Left colon (tissue), 2 donors: ENCODE measurements at places on chromosomes 6 and 20.

- no peak for DNase-seq
Measured at GRCh38 chr6:90135667-90136066, 161.0 kb downstream of the BACH2 start.

GRCh38 chr20:1322511-1323245, 6.3 kb downstream of the SDCBP2 start:
- no peak for DNase-seq

DNA sequence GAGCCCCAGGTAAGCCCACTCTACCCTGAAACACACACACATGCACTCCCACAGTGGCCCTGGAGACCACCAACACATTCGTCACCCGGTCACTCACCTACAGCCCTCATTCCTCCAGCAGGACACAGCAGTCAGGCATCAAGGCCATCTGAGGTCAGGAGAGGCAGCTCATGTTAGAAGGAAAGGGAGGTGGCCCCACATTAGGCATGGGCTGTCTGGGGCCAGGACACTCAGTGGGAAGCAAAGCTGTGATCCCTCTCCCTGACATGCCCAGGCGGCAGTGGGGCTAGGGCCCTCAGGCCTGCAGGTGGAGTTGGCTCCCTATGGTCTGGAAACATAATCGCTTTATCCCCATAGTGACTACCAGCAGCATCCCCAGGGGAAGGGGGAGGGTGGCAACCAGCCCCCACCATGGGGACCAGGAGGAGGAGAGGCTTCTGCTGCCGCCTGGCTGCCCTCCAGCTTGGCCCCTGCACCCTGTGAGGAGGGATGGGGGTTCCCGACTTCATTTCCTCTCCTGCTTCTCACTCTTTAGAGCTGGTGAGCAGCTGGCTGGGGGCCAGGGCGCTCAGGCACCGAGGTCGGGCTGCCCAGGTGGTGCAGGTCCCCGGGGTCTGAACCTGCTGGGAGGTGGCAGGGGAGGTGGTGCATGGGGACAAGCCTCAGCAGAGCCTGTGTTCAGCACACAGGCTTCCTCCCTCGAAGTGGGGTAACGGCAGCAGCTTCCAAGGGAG, 76.6 kb upstream of the CST7 start:
- no peak for DNase-seq

GRCh38 chr6:157821342-157822033, 1.6 kb upstream of the SNX9 start:
- DNase-seq, result no peak

- DNase-seq, result no peak
Measured at GRCh38 chr20:5881703-5882102, 68.6 kb downstream of the TRMT6 start.

- peak; percentile 68 for DNase-seq
Measured at GRCh38 chr20:10856237-10857015, 182.6 kb upstream of the JAG1 start.

GRCh38 chr20:31849306-31849930, 4.0 kb upstream of the FOXS1 start:
- DNase-seq, result peak; percentile 70

DNA sequence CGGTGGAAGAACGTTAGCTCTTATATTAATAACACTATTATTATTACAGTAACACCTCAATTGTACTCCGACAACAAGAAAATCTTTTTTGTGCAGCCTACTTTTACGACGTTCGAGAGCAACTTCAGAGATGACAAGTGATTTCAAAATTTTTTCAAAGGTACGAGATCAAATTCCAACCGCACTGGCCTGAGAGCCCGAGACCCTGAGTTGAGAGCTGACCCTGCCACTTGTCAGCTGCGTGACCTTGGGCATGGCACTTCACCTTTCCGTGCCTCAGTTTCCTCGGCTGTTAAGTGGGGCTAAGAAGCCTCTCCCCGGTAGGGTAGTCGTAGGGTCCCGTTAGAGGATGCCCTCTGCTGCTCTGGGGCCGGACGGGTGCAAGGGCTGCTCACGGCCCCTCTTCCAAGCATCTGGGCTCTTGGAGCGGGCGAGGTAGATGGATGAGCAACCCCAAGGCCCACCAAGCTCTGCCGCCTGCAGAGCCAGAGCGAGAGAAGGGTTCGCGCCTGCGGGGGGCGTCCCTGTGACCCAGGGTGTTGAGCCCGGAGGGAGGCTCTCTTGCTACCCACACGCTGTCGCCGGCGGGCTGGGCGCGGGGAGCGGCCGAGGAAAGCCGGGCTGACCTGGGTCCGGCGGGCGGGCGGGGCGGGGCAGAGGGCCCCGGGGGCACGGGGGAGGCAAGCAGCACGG, 510 bp downstream of the NDRG3 start:
- peak; percentile 61 for DNase-seq

GRCh38 chr6:166567813-166568212, 18.7 kb downstream of the RAMACL start:
- DNase-seq, result no peak

DNA sequence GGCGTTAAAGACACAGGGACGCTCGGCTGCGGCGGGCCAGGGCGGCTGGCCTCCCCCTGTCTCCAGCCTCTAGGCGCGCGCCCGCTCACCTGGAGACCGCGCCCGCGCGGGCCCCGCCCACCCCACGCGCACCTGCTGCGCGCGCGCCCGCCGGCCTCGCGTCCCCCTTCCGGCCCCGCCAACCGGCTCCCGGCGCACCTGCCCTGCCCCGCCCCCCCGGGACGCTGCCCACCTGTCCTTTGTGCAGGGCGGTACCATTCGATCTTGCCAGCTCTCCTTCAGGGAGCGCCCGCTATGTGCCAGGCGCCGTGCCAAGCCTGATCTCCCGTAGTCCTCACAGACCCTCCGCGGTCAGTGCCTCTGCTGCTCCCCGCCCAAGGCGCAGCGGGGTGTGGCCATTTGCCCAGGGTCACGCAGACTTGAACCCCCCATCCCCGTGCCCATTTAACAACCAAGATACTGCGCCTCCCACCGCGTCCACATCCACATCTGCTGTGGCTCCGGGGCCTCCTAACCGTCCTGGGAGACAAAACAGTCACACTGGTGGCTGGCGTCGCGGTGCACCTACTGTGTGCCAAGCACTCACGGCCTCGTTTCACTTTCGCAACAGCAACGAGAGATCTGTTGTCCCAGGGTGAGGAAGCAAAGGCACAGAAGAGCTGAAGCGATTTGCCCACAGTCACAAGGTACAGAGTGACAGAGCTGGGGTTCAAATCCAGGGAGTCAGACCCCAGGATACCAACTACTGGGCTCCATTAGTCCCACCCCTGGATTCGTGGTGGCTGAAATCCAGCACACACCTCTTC, 48.1 kb downstream of the NOL4L start:
- DNase-seq, result peak; percentile 91

DNA sequence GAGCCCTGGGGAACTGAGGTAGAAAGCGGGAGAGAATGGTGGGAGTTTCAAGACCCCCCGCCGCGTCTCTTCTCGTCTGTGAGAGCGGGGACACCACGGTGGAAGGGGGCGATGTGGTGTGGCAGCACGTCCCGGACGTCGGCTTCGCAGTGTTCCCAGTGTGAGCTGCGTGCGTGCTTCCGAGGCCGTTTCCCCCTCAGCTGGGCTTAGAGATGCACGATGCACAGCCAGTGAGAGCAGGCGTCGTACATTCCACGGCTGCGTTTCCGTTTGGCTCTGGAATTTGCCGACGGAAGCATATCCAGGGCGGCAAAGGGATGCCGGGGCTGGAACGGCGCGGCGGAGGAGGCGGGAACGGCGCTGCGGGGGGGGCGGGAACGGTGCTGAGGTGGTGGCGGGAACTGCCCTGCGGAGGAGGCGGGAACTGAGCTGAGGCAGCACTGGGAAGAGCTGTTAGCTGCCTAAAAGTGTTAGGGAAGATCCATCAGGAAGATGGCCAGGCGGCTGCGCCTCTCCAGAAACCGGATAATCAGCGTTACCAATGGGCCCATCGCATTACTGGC, 37.7 kb downstream of the KIF25 start:
- peak; percentile 66 for DNase-seq

DNA sequence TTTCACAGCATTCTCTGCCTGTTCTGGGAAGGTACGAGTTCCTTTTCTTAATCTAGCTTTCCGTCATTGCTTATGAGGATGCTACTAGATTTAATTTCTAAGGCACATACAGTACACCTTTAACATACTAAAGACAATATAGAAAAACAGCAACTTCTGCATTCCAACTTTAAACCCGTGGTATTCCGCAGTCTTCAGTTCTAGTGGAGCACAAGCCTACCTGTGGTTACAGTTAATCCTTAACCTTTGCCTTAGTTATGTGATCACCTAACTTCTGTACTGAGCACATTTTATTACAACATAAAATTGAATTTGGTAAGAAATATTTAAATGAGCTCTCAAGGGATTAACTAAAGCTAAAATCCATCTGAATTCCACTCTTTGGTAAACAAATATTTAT, 289.5 kb downstream of the BTBD9 start:
- DNase-seq, result no peak

GRCh38 chr6:3233904-3234303, 6.5 kb upstream of the TUBB2B start:
- no peak for DNase-seq

GRCh38 chr6:31216208-31216898, 45.9 kb upstream of the POU5F1 start:
- DNase-seq, result no peak

DNA sequence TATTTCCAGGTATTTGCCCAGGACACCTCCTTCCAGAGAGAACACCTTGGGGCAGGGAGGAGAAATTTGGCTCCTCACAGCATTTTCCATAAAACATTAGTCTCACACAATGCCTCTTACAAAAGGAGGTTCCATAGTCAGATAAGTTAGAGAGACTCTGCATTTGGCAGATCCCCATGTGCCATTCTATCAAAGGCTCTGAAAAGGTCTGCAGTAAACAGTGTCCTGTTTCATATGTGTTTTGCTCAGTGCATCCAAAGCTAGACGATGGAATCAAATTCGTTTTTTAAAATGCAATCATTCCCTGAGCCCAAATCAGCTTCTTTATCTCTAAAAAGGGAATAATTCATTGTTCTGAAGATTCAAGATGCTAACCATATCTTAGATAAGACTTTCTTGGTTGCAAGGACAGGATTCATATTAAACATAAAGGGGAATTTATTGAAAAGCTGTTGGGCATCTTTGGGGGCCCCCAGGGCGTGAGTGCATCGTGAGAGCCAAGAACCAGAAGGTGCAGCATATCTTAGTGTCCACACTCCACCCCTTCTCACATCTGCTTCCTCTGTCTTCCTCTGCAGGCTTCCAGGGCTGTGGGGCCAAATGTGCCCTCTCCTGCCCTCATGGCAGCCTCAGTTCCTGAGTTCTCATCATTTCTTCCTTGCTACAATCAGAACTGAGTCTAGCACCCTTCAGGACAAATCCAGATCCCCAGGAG, 41.4 kb upstream of the MLN start:
- no peak for DNase-seq

GRCh38 chr6:115137910-115138309, 795.1 kb upstream of the HS3ST5 start:
- no peak for DNase-seq

DNA sequence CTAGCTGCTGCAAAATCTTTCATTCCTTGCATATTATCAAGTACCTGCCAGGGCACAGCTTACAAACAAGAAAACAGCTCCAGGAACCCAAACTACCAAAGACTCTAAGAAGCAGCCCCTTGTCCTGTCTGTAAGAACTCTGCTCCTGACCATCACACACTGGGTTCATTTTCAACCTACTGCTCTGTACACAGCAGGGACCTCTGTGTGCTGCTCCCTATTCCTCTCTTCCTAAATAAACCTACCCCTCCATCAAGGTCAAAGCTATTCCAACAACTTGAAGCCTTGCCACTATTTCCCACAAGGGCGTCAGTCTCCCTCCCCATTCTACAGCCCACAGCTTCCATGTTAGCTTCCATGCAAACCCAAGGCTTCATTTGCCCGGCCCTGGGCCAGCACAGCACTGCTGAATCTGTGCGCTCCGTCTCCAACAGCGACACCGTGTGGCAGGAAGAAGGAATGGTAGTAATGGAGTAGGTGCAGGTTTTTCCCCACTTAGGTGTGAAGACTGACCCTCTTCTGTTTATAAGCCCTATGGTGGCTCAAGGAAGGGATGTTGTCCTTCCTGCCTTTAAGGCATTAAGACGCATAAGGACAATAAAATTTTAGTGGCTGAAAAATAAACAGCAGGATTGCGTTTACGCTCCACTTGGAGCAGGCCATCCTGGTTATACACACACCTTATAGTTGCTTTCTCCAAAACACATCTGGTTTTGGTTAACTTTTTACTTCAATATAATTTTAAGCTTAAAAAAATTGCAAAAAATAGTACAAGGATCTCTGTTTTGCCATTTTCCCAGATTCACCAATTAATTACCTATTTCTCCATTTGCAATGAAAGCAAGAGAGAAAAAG, 115.2 kb upstream of the NXT1 start:
- DNase-seq, result peak; percentile 53

DNA sequence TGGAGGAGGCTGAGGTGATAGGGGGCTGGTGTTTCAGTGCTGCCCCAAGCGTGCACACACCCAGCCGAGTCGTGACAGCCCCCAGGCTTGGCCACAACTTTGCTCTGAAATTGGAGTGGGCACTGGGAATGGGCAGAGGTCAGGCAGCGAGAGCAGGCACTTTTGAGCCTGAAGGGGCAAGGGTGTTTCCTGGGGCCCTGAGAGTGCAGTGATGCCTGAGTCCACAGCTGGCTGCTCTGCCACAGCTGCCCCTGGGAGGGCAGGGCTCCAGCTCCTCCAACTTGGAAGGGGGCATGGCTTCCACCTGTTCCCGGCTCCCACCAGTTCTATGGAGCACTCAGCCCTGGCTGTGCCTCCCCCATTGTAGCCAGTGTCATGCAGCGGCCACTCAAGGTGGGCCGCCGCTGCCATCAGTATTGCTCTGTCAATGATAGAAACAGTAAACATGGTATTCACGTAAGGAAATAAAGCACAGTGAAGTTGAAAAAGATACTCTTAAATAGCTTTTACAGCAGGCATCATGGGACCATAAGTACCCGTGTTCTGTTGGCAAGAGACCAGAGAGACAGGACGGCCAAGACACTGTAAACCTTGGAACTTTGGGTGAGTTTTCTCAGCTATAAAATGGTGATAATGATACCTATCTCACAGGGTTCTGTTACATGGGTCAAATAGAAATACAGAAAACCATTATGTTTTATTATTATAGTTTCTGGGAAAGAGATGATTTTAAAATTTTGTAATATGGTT, 108.9 kb downstream of the THEMIS start:
- DNase-seq, result no peak
